Activated CD8-positive, alpha-beta T cell treated with anti-CD3 and anti-CD28 coated beads, Interleukin-2, amount 10 ng/mL, durations not matched to agents 7 days and 5 days (primary cell): ENCODE measurements at places on chromosomes 1 and 21. TPM values are rescaled to one million over a fixed set of nuclear protein-coding genes. Genes with fewer than 3 reads are reported as not detected.

- no peak overlapping the region for H3K4me3 ChIP-seq
- DNase-seq, result no peak
- no peaks in the 10 kb centered on the region for H3K36me3 ChIP-seq
- no peak overlapping the region for H3K27ac ChIP-seq
Observed at GRCh38 chr1:102858695-102859094, 249.6 kb downstream of the COL11A1 start.

- H3K36me3 ChIP-seq, result no peaks in the 10 kb centered on the region
- no peaks in the 10 kb centered on the region for H3K27me3 ChIP-seq
- H3K4me1 ChIP-seq, result peaks cover 5% of the 10 kb centered on the region
- DNase-seq, result no peak
- H3K4me3 ChIP-seq, result no peak overlapping the region
- H3K27ac ChIP-seq, result no peak overlapping the region
Observed at GRCh38 chr1:39927538-39927937, 25.8 kb upstream of the MYCL start.

DNA sequence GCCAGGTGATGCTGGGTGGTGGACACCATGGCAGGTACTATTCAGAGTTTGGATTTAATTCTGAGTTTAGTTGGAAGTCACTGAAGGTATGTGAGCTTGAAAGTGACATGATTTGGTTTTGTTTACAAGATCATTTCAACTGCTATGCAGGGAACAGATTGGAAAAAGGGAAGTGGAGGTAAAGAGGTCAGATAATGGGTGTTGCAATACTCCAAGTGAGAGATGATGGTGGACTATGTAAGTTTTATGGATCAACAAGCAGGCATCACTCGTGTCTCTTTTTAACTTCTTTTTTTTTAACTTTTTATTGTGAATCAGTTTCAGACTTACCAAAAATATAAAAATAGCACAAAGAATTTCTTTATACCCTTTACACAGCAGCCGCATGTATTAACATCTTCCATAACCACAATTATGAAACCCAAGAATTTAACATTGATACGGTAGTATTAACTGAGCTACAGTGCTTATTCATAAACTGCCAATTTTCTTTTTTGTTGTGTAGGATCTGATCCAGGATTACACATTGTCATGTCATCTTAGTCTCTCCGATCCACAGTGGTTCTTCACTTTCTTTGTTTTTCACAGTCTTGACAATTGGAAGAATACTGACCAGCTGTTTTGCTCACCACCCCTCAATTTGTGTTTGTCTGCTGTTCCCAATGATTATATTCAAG lies 24.9 kb upstream of the NHLH2 start:
- DNase-seq, result no peak
- H3K27ac ChIP-seq, result no peak overlapping the region
- H3K4me1 ChIP-seq, result no peaks in the 10 kb centered on the region
- peaks cover 19% of the 10 kb centered on the region for H3K27me3 ChIP-seq
- no peaks in the 10 kb centered on the region for H3K36me3 ChIP-seq

Gene CACNA1E
- total RNA-seq, result 0.08 TPM

- H3K4me3 ChIP-seq, result no peak overlapping the region
- peaks cover 55% of the 10 kb centered on the region for H3K4me1 ChIP-seq
- H3K27ac ChIP-seq, result no peak overlapping the region
- DNase-seq, result no peak
Observed at GRCh38 chr1:65006806-65007205, 40.5 kb upstream of the JAK1 start.

- no peak overlapping the region for H3K27ac ChIP-seq
- no peaks in the 10 kb centered on the region for H3K36me3 ChIP-seq
- peak overlapping the region; percentile 46 for H3K4me3 ChIP-seq
- peaks cover 36% of the 10 kb centered on the region for H3K4me1 ChIP-seq
- DNase-seq, result no peak
Observed at GRCh38 chr1:25922971-25923552, 16.8 kb upstream of the STMN1 start.

Gene TRAF5
- 64.4 TPM for total RNA-seq

Gene TMEM240
- 1.1 TPM for total RNA-seq

- H3K36me3 ChIP-seq, result no peaks in the 10 kb centered on the region
- H3K27ac ChIP-seq, result no peak overlapping the region
- DNase-seq, result no peak
- no peak overlapping the region for H3K4me3 ChIP-seq
- H3K27me3 ChIP-seq, result no peaks in the 10 kb centered on the region
Observed at GRCh38 chr1:235045921-235046601, 82.6 kb downstream of the TOMM20 start.

Gene DR1
- 94.0 TPM for total RNA-seq

- no peak overlapping the region for H3K4me3 ChIP-seq
- H3K27ac ChIP-seq, result no peak overlapping the region
- no peaks in the 10 kb centered on the region for H3K4me1 ChIP-seq
- H3K36me3 ChIP-seq, result no peaks in the 10 kb centered on the region
Observed at GRCh38 chr1:36884029-36884701, 150.2 kb downstream of the GRIK3 start.

Gene AADACL4
- total RNA-seq, result not detected

Gene INSRR
- 0.21 TPM for total RNA-seq

Gene SELP
- total RNA-seq, result 0.13 TPM

Gene SH3BGR
- total RNA-seq, result not detected

DNA sequence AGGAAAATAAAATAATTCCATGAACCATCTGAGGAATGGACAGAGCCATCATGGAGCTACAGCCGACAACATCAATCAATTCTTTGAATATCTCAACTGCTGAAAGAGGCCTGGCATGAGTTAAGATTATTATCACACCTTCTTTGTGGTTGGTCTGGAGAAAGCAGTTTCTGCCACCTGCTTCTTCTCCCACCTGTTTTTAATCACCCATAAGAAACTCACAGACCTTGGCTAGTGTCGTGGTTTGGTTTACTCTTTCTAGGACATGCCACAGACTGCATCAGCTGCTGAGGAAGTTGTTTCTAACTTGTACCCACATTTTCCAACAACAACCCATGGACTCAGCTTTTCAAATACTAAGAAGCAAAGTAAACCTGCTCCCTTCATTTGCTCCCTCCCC lies 65.6 kb downstream of the NTPCR start:
- H3K4me1 ChIP-seq, result peaks cover 15% of the 10 kb centered on the region
- H3K4me3 ChIP-seq, result no peak overlapping the region
- no peak overlapping the region for H3K27ac ChIP-seq
- DNase-seq, result no peak
- no peaks in the 10 kb centered on the region for H3K27me3 ChIP-seq

Gene DCST1
- total RNA-seq, result not detected

Gene RAP1GAP
- total RNA-seq, result 0.13 TPM

- no peak overlapping the region for H3K27ac ChIP-seq
- no peak overlapping the region for H3K4me3 ChIP-seq
- H3K36me3 ChIP-seq, result no peaks in the 10 kb centered on the region
Observed at GRCh38 chr1:48923116-48923515, 146.4 kb upstream of the BEND5 start.

Gene VCAM1
- 0.11 TPM for total RNA-seq

GRCh38 chr1:93710499-93711453 lies 29.1 kb upstream of the BCAR3 start:
- H3K27ac ChIP-seq, result no peak overlapping the region
- H3K4me1 ChIP-seq, result peaks cover 46% of the 10 kb centered on the region
- H3K4me3 ChIP-seq, result no peak overlapping the region
- DNase-seq, result no peak

DNA sequence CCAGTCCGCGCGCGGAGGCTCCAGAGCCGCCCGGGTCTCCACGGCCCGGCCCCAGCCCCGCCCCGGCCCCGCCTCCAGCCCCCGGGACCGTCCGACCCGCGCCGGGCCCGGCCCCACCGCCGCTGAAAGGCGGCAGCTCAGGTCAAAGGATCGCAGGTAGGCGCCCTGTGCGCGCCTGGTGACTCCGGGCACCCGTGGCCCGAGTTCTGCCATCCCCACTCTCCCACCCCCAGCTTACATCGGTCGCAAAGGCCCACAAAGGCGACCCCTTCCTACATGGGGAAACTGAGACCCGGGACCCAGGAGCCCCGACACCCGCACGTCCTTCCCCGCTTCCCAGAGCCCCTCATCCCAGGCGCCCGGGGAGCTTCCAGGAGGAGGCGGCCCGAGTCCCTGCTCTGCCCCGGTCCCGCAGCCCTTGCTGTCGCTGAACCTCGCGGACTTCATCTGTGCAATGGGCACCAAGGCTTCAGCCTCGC lies at the start of gene TMEM200B:
TMEM200B (minus strand) TSS at position 17 of the 479 bp plus-strand sequence. CDS start 2,075 bp downstream, outside the sequence.
- peaks cover 24% of the 10 kb centered on the region for H3K27me3 ChIP-seq
- H3K36me3 ChIP-seq, result no peaks in the 10 kb centered on the region
- H3K4me1 ChIP-seq, result peaks cover 10% of the 10 kb centered on the region
- peak within 1 kb of the TSS; percentile 69 for H3K4me3 ChIP-seq

Gene SIM2
- total RNA-seq, result not detected

- H3K36me3 ChIP-seq, result no peaks in the 10 kb centered on the region
- H3K27me3 ChIP-seq, result peaks cover 11% of the 10 kb centered on the region
- peaks cover 21% of the 10 kb centered on the region for H3K4me1 ChIP-seq
- peak; percentile 94 for DNase-seq
- peak overlapping the region; percentile 97 for H3K27ac ChIP-seq
Observed at GRCh38 chr1:159077120-159077961, 775 bp upstream of the AIM2 start.

GRCh38 chr21:27290028-27290427 lies 323.1 kb upstream of the ADAMTS5 start:
- no peak overlapping the region for H3K4me3 ChIP-seq
- no peak for DNase-seq
- no peak overlapping the region for H3K27ac ChIP-seq
- no peaks in the 10 kb centered on the region for H3K27me3 ChIP-seq
- H3K36me3 ChIP-seq, result no peaks in the 10 kb centered on the region
- H3K4me1 ChIP-seq, result no peaks in the 10 kb centered on the region

DNA sequence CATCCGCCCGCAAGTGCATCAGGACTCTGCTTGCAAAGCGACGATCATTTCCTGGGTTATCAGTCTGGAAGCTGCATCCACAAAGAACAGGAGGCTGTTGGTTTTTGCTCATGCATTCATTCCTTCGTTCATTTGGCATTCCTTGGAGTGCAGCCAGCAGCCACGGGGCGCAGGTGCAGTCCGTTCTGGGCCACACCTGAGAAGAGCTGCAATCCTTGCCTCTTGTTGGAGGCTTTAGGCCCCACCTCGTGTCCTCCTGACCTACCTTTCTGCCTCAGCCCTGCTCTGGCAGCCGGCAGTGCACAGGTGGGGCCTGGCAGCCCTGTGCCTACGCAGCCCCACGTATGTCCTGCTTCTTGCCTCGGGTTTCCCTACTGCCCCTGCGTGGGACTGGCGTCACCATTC lies 19.6 kb upstream of the C2CD2 start:
- H3K27me3 ChIP-seq, result no peaks in the 10 kb centered on the region
- no peak overlapping the region for H3K4me3 ChIP-seq
- no peak for DNase-seq

DNA sequence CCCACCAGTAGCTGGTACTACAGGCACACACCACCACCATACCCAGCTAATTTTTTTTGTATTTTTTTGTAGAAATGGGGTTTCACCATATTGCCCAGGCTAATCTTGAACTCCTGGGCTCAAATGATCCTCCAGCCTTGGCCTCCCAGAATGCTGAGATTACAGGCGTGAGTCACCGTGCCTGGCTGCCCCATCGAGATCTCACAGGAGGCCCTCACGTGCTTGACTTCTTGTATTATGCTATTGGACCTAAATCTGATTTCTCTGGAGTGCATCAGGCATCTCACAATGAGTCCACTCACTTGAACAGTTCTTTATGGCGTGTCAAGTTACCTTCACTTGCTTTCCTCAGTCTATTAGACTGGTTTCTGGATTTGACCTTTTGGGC lies 9.3 kb upstream of the RSRP1 start:
- H3K27ac ChIP-seq, result no peak overlapping the region
- H3K27me3 ChIP-seq, result no peaks in the 10 kb centered on the region
- no peaks in the 10 kb centered on the region for H3K36me3 ChIP-seq
- H3K4me3 ChIP-seq, result no peak overlapping the region
- peaks cover 9% of the 10 kb centered on the region for H3K4me1 ChIP-seq
- no peak for DNase-seq

- no peak overlapping the region for H3K27ac ChIP-seq
- no peaks in the 10 kb centered on the region for H3K4me1 ChIP-seq
- no peaks in the 10 kb centered on the region for H3K36me3 ChIP-seq
- peaks cover 17% of the 10 kb centered on the region for H3K27me3 ChIP-seq
- H3K4me3 ChIP-seq, result no peak overlapping the region
Observed at GRCh38 chr21:35197992-35198431, 148.9 kb upstream of the RUNX1 start.

DNA sequence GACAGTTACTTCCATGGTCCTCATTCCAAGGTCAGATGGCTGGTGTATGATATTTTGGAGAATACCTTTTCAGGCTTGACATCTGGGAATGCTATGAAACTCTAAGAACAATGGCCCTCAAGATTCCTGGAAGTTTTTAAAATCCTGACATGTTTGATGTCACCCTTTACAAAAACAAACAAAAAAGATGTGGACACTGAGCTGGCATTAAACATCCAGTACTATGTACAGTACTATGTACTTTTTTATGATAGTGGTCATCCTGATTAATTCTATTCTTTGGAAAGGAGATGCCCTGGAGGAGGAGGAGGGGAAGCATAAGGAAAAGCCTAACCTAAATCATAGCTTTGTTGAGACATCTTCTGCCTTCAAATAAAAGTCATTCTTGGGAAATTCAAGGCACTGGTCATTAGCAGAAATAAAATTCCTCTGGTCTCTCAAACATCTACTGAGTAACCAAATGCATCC lies 235.4 kb downstream of the HMCN1 start:
- no peak overlapping the region for H3K27ac ChIP-seq
- no peak overlapping the region for H3K4me3 ChIP-seq
- no peaks in the 10 kb centered on the region for H3K4me1 ChIP-seq
- DNase-seq, result no peak
- no peaks in the 10 kb centered on the region for H3K36me3 ChIP-seq
